GM04504 (cell line): ENCODE measurements at places on chromosomes 7 and 10.

DNA sequence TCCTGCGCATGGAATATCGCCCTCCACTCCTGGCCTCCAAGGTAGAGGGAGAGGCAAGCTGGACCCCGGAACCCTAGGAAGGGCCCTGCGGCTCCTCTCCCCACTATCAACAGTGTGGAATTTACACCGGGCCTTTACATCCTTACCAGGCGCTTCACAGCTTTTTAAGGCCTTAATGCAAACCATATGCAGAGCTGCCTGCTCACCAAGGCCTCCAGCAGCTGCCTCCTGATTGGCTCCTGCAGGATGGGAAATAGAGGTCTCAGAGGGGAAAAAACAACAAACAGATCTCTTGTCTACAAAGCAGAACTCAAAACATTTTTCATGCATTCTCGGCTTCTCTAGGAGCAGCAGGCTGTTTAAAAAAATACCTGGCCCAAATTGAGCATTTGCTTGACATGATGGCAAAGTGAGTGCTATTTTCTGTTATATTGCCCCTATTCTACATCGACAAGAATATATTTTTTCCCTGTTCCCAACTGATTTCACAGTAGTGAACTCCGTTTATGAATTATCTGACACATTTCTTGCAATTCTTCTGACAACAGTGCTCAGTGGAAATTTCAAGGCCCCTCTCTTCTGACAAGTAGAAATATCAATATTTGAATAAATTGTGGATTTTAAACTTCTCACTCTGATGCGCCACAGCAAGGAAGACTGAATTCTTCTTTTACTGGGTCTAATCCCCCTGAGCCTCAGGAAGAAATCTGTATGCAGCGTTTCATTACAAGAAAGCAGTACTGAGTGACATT lies 51.7 kb downstream of the EBF3 start:
- no peak for DNase-seq

GRCh38 chr10:17771017-17771416 lies 19.0 kb downstream of the TMEM236 start:
- DNase-seq = no peak

- no peak for DNase-seq
Measured at GRCh38 chr10:114175667-114176066, 1.7 kb upstream of the CCDC186 start.

GRCh38 chr7:44167920-44168319 lies 21.3 kb downstream of the GCK start:
- no peak for DNase-seq

DNA sequence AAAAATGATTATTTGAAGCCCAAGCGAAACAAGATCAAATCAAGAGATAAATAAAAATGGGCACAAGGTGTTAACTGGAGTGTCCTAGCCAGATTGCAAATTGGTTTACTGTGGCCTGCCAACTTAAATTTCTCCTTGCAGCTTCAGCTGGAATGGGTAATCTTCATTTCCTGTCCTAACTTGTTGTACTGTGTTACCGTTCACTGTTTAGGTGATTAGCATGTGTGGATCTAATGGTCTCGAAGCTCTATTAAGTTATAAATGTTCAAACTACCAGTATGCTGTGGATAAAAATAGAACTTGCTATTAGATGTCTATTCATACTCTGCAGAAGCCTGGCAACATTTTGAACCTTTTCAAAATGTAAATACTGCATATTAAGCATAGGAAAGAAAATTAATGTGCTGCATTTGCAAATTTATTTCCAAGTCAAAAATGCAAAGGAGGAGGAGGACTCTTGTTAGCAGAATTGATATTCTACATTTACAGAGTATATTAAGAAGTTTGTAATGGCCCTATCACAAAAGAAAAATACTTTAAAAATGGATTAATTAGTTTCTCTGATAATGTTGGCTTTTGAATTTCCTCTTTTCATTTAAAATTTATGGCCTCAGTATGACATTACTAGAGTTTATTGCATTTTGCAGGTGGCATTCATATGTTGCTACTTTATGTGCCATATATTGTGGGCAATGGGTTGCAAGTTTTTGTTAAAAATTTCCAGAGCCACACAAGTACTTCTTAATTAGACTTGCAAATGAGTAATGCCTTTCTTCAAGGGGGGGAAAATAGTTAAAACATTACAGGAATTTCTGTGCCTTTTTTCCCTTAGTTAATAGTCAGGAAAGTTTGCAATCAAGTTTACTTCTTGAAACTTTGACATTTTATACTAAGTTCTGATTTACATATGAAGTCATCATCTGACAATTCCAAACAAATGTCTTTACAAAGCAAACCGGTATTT lies 92.1 kb downstream of the CABCOCO1 start:
- DNase-seq = no peak

GRCh38 chr7:90709501-90710465 lies 113.7 kb downstream of the CDK14 start:
- peak; percentile 40 for DNase-seq

GRCh38 chr10:82551506-82551905 lies 676.5 kb downstream of the NRG3 start:
- no peak for DNase-seq

GRCh38 chr10:44070282-44070681 lies 314.6 kb downstream of the CXCL12 start:
- no peak for DNase-seq

- no peak for DNase-seq
Measured at GRCh38 chr10:127290850-127291249, 94.5 kb upstream of the INSYN2A start.

DNA sequence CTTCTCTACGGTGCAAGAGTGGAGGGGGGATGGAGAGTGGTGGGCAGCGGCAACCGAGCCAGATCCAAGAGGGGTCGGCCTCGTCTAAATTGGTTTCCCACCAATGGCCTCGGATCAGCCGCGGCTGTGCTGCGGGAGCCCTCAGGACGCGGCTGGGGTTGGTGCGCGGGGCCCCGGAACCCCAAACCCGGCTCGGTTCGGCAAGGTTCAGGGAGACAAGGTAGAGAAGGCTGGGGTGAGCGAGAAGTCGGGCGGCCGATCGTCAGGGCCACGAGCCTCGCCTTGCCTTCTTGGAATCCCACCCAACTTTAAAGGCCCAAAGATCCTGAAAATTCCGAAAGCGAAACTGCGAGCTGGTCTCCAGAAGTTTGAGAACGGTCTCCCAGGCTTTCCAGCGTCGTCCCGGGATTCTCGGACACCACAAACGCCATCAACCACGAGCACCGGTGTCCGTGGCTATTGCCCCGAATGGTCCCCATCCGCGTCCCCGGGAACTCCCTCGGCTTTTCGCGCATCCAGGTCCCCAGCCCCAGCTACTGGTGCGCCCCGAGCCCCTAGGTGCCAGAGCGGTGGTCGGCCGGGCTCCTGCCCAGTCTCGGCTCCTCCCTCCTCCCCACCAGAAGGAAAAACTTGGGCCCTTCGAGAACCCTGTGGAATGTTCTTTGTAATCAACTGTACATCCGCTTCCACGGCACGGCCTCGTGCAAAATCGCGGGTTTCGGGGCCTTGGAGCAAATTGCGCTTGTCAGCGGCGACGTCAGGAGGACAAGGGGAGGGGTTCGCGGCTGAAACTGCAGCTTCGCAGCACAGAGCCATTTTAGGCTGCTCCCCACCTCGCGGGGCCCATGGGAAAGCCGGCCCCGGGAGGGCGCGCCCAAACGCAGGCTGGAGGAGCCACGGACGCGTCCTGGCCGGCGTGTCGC lies 3.2 kb downstream of the SFMBT2 start:
- DNase-seq = no peak

- peak; percentile 72 for DNase-seq
Measured at GRCh38 chr7:94382132-94382531, 12.6 kb upstream of the COL1A2 start.

- no peak for DNase-seq
Measured at GRCh38 chr7:152176797-152177196, 151.3 kb downstream of the GALNT11 start.

DNA sequence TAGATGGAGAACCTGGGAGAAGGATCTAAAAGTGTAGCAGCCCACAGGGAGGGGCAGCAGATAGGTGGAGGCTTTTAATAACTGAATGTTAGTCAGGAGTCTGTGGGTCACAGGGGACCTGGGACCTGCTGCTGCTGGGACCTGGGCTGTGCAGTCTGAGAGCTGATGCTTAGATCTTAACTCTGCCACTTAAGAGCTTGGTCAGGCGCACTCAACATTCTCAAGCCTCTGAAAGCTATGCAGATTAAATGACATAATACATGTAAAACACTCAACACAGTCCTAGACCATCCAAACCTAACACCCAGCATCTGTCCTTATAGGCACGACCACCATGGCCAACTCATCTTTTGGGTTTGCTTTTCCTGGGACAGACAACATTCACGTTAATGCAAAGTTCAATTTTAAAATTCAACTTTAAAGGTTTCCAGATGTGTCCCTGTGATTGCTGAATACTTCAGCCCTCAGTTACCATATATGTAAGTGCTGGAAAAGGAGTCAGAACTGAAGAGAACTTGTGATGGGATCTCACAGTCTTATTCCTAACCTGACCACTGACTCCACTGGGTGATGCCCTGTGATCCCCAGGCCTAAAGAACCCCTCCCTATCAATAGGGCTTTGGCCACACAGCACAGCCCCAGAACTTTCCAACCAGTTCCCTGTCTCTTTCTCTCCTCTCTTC lies 321.0 kb downstream of the PLXNA4 start:
- no peak for DNase-seq

GRCh38 chr7:40538281-40538680 lies 403.5 kb downstream of the SUGCT start:
- no peak for DNase-seq

GRCh38 chr10:6928586-6928985 lies 348.5 kb upstream of the PRKCQ start:
- DNase-seq = no peak

DNA sequence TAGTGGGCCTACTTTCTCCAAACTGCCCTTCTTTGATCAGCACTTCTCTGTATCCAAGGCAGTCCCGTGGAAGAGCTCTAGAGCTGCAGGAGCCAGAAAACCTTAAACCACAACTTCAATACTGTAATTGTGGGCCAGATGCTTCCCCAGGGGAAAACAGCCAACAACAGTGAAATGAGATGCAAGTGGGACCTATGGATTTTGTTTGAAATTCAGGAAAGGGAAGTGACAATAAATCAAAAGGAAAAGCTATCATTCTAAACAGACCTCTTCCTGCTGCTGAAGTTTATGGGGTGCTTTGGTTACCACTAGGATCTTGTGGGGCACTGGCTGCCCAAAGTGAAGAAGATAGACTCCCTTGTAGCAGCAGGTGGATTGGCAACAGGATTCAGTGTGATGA lies 1031.7 kb downstream of the LRMDA start:
- no peak for DNase-seq

GRCh38 chr10:93894516-93895378 lies 969 bp downstream of the SLC35G1 start:
- DNase-seq = no peak

DNA sequence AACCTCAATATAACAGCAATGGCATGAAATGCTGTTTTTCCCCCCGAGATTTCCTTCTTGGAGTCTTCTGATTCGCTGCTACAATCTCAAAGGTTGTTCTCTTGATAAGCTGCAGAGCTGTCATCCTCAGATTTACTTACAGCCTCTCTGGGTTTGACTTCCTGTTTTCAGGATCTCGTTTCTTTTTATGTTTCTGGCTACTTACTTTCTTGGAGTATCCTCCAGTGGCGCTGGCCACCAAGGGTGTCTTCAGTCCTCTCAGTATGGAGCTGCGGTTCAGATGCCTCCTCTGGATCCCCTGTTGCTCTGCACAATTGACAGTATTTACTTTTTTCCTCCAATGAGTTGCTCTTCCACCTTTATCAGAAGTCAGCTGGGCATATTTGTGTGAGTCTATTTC lies 152.0 kb upstream of the TMEM72 start:
- no peak for DNase-seq

DNA sequence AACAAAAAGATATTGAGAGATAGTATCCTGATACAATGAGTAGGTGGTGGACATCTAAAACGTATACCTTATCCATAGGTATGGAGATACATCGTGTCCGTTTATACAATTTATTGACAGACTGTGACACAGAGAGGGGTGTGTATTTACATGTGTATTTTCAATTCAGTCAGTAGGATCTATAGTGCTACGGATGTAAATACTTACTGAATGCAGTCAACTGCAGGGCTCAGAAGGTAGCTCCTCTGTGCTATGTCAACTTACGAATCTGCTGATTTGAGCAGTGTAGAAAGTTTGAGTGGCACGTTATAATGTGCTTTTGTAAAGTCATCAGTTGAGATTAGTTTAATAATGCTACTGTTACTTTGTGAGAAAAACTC lies 626 bp downstream of the ZNF804B start:
- no peak for DNase-seq

- DNase-seq = no peak
Measured at GRCh38 chr10:91983416-91983815, 59.8 kb downstream of the BTAF1 start.

DNA sequence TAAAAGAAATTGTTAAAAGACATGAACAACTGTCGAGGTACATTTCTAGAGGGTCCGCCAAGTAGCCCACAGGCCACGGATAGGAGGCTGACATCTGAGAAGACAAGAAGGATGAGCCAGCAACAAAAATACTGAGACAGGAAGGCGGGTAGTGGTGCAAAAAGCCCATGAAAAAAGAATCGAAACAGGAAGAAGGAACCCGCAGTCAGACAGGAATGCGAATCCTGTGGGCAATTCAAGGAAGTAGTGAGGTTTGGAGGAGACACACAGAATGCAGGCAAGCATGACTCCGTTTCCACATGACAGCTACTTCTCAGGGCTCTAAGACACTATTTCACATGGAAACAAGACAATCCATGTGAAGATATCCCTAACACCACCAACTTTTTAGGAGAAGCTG lies 125.2 kb downstream of the DOCK4 start:
- no peak for DNase-seq

- no peak for DNase-seq
Measured at GRCh38 chr10:27890971-27891370, 107.9 kb downstream of the ODAD2 start.
